ENCODE measurements at places on chromosomes 13 and 19.

DNA sequence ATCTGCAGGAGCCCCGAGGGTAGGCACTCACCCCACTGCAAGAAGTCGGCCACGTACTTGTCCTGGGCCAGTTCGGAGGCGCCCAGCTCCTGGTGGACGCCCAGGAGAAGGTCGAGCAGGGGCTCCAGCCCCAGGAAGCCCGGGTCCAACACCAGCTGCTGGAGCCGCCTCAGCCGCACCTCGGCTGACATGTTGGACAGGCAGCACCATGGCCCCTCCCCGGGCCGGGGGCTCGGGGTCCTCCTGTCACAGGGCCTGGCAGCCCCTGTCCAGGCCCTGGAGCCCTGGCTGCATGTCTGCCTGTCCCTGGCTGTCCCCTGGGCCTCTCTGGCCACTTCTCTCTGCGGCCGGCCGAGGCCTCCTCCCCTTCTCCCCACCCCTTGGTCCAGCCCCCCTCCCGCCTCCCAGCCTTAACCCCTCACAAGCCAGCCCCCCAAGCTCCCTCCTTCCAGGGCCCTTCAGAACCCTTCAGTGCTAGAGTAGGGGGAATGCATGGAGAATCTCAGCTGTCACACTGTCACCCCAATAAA is at the start of gene DMPK:
DMPK (minus strand) TSS at position 329 of the 530 bp plus-strand sequence; CDS start at position 191, 138 bp downstream.
- DNase-seq: no peak

- no peak for DNase-seq
Observed at GRCh38 chr13:112329376-112329775, 46.8 kb upstream of the SPACA7 start.

GRCh38 chr13:93620181-93620765 is 393.7 kb downstream of the GPC6 start:
- no peak for DNase-seq

DNA sequence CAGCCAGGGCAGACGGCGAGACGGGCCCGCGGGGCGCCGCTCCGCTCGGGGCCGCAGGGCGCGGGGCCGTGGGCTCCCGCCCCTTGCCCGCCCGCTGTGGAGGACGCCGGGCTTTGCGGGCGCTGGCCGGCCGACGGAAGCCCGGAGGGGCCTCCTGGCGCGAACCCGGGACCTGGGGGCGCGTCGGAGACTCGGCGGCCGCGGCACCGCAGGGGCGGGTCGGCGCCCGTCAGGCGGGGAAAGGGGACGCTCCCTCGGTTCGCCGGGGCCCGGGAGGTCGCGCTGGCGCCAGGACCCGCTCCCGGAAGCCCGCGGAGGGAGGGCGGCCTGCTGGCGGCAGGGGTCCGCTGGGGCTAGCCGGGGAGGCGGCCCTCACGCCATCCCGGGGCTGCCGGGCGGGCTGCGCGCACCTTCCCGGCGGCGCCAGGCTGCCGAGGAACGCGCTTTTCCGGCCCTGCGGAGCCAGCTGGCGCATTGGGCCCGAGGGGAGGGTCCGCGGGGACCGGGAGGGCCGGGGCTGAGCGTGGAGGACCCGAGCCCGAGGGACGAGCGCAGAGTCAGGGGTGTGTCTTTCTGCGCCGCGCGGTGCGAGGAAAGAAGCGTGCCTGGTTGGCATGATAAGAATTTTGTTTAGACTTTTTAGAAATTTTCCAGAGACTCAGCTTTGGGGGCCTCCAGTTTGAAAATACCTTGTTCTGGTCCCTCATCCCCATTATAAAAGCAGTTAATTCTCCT is 511 bp downstream of the GARRE1 start:
- DNase-seq: no peak

DNA sequence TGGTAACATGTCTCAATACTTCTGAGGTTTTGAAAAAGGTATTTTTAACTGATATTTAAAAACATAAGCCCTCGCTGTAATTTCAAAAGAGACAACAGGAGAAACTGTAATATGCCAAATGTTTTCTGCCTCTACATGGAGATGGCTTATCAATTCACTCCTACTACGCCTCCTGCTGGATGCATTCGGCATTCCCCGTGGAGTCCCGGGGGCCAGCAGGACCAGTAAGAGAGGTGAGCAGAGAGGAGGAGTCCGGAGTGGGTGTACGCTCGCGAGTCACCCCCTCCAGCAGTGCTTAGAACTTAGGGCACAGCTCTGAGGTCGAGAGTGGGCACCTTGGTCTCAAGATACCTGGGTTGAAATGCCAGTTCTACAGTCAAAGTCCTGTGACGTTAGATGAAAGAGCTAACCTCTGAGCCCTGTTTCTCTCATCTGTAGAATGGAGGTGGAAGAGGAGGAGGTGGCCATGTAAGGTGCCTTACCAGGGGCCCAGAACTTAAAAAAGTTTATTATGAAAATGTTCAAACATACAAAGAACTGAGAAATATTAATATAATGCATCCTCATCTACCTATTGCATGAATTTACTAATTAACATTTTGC is 110.2 kb downstream of the STK24 start:
- DNase-seq: no peak

- no peak for DNase-seq
Observed at GRCh38 chr19:40933025-40933424, 51.0 kb upstream of the CYP2A7 start.

DNA sequence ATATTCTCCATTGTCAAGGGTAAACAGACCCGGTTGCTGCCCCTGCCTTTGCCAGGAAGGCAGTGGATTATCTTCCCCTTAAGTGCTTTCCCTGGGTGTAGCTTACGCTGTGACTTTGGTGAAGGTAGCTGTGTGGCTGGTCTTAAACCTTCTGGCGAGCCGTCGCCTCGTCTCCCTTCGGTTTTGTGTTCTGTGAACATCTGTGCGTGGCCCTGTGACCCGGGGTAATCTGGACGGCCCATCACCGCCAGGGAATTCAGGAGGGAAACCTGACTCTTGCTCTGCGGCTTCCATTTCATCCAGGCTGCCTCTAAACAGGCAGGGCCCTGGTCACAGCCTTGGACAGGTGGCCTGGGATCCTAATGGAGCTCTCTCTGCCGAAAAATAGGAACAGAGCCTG is 78.7 kb downstream of the SHISA2 start:
- no peak for DNase-seq

DNA sequence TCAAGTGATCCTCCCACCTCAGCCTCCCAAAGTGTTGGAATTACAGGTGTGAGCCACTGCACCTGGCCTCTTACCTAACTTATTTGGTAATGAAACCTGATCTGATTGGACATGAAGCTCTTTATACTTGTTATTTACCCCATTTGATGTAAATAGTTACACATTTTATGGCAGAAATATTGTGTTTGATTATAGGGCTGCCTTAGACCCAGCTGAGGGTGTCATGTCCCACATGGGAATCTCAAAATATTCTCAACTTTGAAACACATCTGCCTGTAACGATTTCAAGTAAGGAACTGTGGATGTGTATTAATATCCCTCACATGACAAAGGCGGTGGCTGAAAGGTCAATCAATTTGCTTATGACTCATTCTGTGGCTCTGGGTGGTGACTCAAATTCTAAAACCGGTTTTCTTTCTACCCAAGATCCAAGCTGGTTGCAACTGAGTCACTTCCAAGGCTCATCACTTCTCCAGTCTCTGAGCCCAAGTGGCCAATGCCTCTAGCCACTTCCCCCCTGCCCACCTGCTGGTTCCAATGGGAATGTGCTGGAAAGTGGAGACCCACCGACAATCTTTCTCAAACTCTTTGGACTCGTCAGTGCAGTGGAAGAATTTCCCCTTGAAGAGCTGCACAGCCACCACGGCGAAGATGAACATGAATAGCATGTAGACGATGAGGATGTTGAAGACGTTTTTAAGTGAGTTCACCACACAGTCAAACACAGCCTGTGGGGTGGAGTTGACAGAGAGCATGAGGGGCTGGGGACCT is 110.9 kb downstream of the IER2 start:
- DNase-seq: no peak

DNA sequence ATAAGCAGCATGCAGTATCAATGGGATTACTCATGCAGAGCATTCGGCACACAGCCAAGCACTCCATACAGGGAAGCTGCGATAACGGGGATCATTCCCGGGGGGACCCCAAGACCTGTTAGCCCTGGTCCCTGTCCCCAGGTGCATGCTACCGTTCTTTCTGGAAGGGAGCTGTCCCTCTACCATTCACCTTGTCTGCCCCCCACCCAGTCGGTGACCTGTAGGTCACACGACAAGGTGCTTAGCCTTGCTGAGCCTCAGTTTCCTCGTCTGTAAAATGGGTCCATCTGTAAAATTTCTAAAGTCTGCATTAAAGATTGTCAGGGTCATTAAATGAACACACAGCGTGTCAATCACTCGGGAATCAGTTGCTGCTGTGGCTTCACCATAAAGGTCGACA is 6.8 kb upstream of the ACP7 start:
- no peak for DNase-seq

GRCh38 chr13:46176756-46177155 is 5.2 kb downstream of the LCP1 start:
- no peak for DNase-seq

Data from C1 segment of cervical spinal cord (tissue), 14 donors.